GM10248 (cell line): ENCODE measurements at places on chromosomes 3 and 15.

GRCh38 chr3:43102773-43103480 is 3.0 kb downstream of the POMGNT2 start:
- no peak for DNase-seq

DNA sequence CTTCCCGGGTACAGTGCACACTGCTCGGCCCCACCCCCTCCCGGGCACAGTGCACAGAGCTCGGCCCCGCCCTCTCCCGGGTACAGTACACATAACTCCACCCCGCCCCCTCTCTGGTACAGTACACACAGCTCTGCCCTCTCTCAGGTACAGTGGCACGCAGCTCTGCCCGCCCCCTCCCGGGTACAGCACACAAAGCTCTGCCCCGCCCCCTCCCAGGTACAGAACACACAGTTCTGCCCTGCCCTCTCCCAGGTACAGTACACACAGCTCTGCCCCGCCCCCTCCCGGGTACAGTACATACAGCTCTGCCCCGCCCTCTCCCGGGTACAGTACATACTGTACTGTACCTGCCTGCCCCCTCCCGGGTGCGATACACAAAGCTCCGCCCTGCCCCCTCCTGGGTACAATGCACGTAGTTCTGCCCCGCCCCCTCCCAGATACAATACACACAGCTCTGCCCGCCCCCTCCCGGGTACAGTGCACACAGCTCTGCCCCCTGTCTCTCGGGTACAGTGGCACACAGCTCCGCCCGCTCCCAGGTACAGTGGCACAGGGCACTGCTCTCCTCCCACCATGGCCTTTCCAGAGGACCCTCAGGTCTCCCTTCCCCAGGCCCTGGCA is 16.4 kb upstream of the PRR20G start:
- no peak for DNase-seq

- DNase-seq, result no peak
Observed at GRCh38 chr3:181176601-181177000, 187.1 kb upstream of the DNAJC19 start.

GRCh38 chr15:90619939-90620338 is 90.2 kb downstream of the CRTC3 start:
- DNase-seq, result no peak

DNA sequence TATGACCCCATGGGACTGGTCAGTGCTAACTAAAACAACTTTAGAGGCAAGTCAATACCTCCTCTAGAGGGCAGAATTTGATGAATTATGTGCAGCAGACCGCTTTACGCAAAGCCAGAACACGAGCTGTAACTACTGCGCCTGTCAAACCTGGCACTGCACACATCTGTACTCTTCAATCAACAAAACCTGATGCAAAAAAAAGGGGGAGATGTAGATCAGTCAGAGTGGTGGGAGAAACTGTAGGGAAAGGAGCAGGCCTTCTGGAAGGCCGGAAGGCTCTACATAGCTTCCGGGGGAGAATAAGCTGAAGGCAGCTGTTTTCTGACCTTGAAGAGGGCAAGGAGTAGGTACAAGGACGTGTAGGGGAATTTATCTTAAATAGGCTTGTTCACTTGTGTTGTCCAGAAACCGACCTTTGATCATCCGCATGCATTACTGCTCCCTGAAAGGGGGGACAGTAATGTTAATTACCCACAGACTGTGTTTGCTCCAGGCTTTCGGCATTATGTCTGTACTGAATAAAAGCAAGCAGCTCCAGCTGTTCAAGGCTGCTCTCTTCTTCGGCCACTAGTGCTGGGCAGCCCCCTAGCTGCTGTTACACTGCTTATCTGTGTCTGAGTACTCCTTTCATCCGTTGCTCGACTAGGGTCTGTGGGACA is 41.0 kb downstream of the GPR160 start:
- DNase-seq, result no peak

DNA sequence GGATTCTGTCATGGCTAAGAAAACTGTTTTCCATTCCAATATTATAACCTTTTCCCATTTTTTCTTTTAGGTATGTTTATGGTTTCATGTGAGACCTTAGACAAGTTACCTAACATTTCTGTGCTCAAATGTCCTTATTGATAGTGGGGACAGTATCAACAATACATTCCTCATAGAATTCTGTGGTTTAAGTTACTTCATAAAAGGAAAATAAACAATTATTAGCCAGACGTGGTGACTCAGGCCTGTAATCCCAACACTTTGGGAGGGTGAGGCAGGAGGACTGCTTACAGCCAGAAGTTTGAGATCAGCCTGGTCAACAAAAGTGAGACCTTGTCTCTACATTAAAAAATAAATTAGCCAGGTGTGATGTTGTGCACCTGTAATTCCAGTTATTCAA is 436.8 kb upstream of the CNTN4 start:
- DNase-seq, result no peak

DNA sequence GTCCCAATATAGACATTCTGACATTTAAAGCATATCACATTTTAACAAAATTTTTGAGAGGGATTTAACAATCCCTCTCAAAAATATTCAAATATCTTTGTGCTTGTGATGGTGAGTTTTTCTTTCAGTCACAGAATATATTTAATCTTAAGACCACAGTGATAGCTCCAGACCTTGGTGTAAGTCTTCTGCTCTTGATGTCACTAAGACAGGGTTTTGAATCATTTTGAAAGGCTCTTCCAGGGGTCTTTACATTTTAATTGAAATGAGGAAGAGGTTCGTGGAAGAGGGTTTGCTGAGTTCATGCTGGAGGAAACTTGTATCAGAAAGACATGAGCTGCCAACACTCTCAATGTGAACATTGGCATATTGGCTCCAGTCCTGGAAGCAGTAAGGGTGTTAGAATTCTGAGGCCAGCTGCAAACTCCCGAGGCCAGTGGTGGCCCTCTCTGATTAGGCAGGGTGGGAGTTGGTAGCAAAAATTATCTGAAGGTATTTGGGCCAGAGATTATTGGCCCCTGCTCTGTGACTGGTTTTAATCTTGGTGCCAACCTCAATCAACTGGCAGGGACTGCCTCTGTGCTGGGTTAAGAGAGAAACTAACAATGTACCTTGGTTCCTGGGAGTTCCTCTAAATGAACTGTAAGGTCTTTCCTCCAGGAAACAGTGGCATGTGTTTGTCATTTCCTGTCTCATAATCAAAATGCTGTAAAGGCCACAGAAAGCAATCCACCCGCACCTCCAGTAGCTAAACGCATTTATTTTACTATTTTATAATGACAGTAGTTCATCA is 5.3 kb downstream of the POU1F1 start:
- DNase-seq, result no peak

GRCh38 chr3:32899265-32899664 is 52.2 kb upstream of the CCR4 start:
- DNase-seq, result no peak

GRCh38 chr3:54374214-54374852 is 252.0 kb downstream of the CACNA2D3 start:
- DNase-seq, result peak; percentile 27

DNA sequence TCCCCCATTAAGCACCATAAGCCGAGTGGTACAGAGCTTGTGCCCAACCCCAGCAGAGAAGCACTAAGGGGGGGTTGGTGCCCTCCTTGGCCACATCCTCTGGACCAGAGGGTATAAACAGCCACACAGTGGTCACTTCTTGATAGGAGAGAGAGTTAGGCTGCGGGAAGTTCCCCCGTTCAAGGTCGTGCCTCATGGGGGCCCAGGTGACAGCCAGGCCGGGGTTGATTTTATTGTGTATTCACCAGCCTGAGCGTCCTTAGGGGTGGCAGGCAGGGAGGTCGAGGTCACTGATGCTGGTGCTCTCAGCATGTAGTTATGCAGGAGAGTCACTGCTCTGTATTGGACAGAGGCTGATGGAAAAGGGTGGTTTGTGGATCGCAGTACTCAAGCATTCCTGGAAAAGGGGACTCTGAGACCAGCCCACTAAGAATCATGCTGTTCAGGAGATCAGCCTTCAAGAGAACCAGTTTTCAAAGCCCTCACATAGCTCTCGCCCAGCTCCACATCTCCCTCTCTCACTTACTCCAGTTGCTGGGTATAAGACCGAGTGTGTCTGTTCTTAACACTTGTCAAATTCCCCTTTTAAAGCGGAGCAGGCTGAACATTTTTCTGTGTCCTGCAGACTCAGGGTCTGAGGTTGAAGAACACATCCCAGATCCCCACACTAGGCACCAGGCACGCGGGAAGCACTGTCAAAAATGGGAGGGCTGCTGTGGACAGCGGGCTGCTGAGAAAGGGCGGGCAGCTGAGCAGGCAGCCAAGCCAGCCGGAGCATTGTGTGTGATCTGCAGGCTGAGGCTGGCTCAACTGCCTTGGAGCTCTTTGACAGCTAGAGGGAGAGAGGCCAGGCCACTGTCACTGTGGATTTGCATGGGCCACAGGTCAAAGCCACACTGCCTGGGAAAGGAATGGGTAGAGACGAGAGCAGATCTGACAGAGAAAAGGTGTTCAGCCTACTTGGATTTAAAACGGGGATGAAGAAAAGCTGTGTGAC is 279.3 kb upstream of the LRRFIP2 start:
- DNase-seq, result no peak

DNA sequence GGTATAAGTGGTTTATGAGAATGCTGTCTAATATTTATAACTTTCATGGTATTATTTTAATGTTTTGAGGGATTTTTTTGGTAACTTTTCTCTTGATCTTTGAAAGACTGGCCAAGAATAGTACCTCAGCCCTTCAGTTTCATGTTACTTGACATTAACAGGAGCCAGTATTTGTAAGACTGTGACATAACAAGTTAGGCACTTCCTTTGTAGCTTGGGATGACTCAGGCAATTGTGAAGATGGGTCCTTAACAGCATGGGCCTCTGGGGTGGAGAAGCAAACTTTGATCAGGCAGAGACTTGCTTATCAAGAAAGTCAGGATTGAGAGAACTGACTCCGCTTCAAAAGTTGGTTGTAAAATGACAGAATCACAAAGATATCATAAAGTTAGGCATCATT is 9.5 kb downstream of the LRRC49 start:
- DNase-seq, result no peak

- DNase-seq, result no peak
Observed at GRCh38 chr3:170813266-170813665, 56.7 kb downstream of the RPL22L1 start.
